Activated naive CD8-positive, alpha-beta T cell treated with anti-CD3 and anti-CD28 coated beads for 36 hours (primary cell): ENCODE measurements at places on chromosomes 7 and 10. TPM values are rescaled to one million over a fixed set of nuclear protein-coding genes. Genes with fewer than 3 reads are reported as not detected.

The GPR85 gene
- total RNA-seq, result 0.16 TPM

The CPA1 gene
- total RNA-seq, result not detected

The UBN2 gene
- total RNA-seq, result 9.4 TPM

The PON3 gene
- total RNA-seq, result 0.32 TPM

GRCh38 chr7:28135315-28135714, 45.3 kb downstream of the JAZF1 start:
- peaks cover 5% of the 10 kb centered on the region for H3K36me3 ChIP-seq
- H3K27me3 ChIP-seq, result peaks cover 3% of the 10 kb centered on the region
- DNase-seq, result no peak
- no peak overlapping the region for H3K4me3 ChIP-seq
- peaks cover 3% of the 10 kb centered on the region for H3K4me1 ChIP-seq

GRCh38 chr7:44176486-44176885, 12.8 kb downstream of the GCK start:
- no peak overlapping the region for H3K27ac ChIP-seq
- H3K4me3 ChIP-seq, result no peak overlapping the region
- no peaks in the 10 kb centered on the region for H3K4me1 ChIP-seq

GRCh38 chr7:66321283-66321682, 116.1 kb downstream of the TPST1 start:
- no peaks in the 10 kb centered on the region for H3K4me1 ChIP-seq
- H3K4me3 ChIP-seq, result no peak overlapping the region
- no peak for DNase-seq
- peaks cover 24% of the 10 kb centered on the region for H3K36me3 ChIP-seq

- peak; percentile 91 for DNase-seq
- peaks cover 20% of the 10 kb centered on the region for H3K36me3 ChIP-seq
- H3K4me3 ChIP-seq, result peak overlapping the region; percentile 92
- peak overlapping the region; percentile 97 for H3K27ac ChIP-seq
Observed at GRCh38 chr10:6201516-6201975, 1.2 kb upstream of the PFKFB3 start.

DNA sequence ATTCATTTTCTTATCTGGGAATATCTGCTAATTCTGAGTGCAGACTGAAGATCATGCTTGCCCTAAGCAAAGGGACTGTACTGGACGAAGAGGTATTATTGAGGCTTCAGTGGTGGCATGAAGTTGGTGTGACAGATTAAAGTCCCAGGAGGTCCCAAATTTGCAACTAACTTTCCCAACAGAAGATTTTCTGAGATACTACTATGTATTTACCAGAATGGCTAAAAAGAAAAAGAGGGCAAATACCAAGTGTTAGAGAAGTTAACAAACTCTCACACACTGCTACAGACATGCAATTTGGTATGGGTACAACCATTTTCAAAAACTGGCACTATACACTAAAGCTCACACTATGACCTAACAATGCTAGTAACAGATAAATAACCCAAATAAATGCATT, 28.3 kb downstream of the IDE start:
- peaks cover 31% of the 10 kb centered on the region for H3K4me1 ChIP-seq
- H3K36me3 ChIP-seq, result peaks cover 10% of the 10 kb centered on the region
- no peaks in the 10 kb centered on the region for H3K27me3 ChIP-seq
- no peak for DNase-seq
- no peak overlapping the region for H3K27ac ChIP-seq
- no peak overlapping the region for H3K4me3 ChIP-seq

GRCh38 chr10:60041489-60042133, 135.3 kb upstream of the CCDC6 start:
- DNase-seq, result no peak
- H3K4me1 ChIP-seq, result no peaks in the 10 kb centered on the region
- peaks cover 10% of the 10 kb centered on the region for H3K27me3 ChIP-seq
- H3K4me3 ChIP-seq, result no peak overlapping the region
- H3K36me3 ChIP-seq, result no peaks in the 10 kb centered on the region

DNA sequence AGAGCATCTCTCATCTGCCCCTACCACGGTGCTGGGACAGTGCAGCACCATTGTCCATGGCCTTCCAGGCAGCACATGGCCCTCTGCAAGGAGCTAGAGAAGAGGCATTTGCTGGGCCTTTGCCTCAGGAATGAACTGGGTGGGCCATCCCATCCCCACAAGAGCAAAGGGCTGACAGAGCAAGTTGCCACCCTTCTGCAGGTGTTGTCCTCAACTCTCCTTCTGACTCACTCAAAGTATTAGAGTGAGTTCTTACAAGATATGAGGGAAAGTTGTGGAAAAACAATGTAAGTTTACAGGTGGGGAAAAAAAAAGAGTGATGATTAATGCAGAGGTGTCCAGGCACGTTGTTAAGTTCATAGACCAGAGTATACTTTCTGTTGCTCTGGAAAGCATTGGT, 261.2 kb downstream of the SKIDA1 start:
- no peaks in the 10 kb centered on the region for H3K36me3 ChIP-seq
- no peaks in the 10 kb centered on the region for H3K4me1 ChIP-seq
- no peak overlapping the region for H3K4me3 ChIP-seq
- no peak for DNase-seq
- peaks cover 4% of the 10 kb centered on the region for H3K27me3 ChIP-seq

GRCh38 chr10:73364964-73365363, 6.3 kb upstream of the CFAP70 start:
- no peaks in the 10 kb centered on the region for H3K27me3 ChIP-seq
- H3K27ac ChIP-seq, result no peak overlapping the region
- peaks cover 42% of the 10 kb centered on the region for H3K36me3 ChIP-seq
- no peak for DNase-seq
- no peak overlapping the region for H3K4me3 ChIP-seq

- H3K4me3 ChIP-seq, result no peak overlapping the region
- no peak for DNase-seq
- no peak overlapping the region for H3K27ac ChIP-seq
- H3K36me3 ChIP-seq, result no peaks in the 10 kb centered on the region
Observed at GRCh38 chr10:21171197-21171935, 274.3 kb upstream of the NEBL start.

- peaks cover 45% of the 10 kb centered on the region for H3K36me3 ChIP-seq
- H3K4me1 ChIP-seq, result peaks cover 23% of the 10 kb centered on the region
- H3K4me3 ChIP-seq, result no peak overlapping the region
- no peak overlapping the region for H3K27ac ChIP-seq
- no peaks in the 10 kb centered on the region for H3K27me3 ChIP-seq
Observed at GRCh38 chr10:109893386-109893785, 29.9 kb downstream of the XPNPEP1 start.

- no peak for DNase-seq
- no peaks in the 10 kb centered on the region for H3K27me3 ChIP-seq
- H3K4me1 ChIP-seq, result peaks cover 8% of the 10 kb centered on the region
- H3K27ac ChIP-seq, result no peak overlapping the region
- H3K36me3 ChIP-seq, result no peaks in the 10 kb centered on the region
Observed at GRCh38 chr10:129163531-129163930, 303.5 kb upstream of the MGMT start.

DNA sequence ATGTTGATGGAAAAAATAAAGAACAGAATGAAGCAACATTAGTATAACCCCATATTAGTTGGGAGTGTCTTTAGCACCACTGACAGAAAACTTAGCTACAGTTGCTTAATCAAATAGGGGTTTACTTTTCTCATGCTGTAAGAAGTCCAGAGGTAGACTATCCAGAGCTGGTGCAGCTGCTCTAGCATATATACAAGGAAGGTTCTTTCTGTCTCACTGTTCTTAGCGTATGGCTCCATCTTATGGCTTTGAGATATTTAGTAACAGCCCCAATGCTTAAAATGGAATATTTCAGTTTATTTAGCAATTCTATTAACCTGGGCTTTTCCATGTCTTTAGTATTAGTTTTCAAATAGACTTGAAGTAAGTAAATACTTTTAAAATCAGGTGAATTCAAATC, 15.2 kb upstream of the WNT2 start:
- no peaks in the 10 kb centered on the region for H3K27me3 ChIP-seq
- no peak for DNase-seq
- H3K27ac ChIP-seq, result no peak overlapping the region
- no peaks in the 10 kb centered on the region for H3K36me3 ChIP-seq
- H3K4me1 ChIP-seq, result no peaks in the 10 kb centered on the region

DNA sequence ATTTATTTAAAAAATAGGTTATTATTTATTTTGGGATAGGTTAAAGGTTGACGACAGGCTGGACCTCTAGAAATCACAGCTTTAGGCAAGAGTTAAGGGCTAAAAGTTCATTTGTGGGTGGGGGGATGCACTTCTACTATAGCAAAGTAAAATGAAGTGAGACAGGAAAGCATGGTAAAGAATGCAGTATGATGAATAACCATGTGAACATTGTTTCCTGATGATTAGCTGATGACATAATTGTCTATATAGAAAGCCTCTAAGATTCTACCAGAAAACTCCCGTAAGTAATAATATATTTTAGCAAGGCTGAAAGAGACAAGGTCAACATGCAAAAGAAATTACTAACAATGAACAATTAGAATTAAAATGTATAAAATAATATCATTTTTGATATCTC, 25.7 kb upstream of the PRSS37 start:
- H3K4me3 ChIP-seq, result no peak overlapping the region
- H3K4me1 ChIP-seq, result no peaks in the 10 kb centered on the region
- H3K27ac ChIP-seq, result no peak overlapping the region
- no peak for DNase-seq
- no peaks in the 10 kb centered on the region for H3K27me3 ChIP-seq

DNA sequence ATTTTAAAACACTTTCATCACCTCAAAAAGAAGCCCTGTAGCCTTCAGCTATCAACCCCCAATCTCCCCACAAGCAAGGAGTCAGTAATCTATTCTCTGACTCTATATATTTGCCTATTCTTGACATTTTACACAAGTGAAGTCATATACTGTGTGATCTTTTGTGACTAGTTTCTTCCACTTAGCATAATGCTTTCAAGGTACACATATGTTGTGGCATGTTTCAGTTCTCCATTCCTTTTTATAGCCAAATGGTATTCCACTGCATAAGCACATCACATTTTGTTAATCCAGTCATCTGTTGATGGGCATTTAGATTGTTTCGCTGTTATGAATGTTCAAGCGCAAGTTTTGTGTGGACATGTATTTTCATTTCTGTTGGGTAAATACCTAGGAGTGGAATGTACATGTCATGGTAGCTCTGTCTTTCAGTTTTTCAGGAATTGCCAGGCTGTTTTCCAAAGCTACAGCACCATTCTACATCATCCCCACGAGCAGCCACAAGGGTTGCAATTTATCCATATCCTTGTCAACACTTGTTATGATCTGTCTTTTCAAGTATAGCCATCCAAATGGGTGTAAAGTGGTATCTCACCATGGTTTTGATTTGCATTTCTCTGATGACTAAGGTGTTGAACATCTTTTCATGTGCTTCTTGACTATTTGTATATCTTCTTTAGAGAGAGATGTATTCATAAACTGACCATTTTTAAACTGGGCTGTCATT, 405.6 kb downstream of the KCNMA1 start:
- H3K4me3 ChIP-seq, result no peak overlapping the region
- no peak overlapping the region for H3K27ac ChIP-seq
- DNase-seq, result no peak
- peaks cover 2% of the 10 kb centered on the region for H3K4me1 ChIP-seq
- H3K36me3 ChIP-seq, result no peaks in the 10 kb centered on the region
